EH (cell line): ENCODE measurements at places on chromosomes 1 and 21.

- DNase-seq, result no peak
Observed at GRCh38 chr1:175801979-175802378, 58.6 kb upstream of the TNR start.

- DNase-seq, result peak; percentile 57
Observed at GRCh38 chr1:177181631-177182291, 11.0 kb downstream of the BRINP2 start.

- no peak for DNase-seq
Observed at GRCh38 chr1:25989440-25990234, 8.2 kb downstream of the PAFAH2 start.

DNA sequence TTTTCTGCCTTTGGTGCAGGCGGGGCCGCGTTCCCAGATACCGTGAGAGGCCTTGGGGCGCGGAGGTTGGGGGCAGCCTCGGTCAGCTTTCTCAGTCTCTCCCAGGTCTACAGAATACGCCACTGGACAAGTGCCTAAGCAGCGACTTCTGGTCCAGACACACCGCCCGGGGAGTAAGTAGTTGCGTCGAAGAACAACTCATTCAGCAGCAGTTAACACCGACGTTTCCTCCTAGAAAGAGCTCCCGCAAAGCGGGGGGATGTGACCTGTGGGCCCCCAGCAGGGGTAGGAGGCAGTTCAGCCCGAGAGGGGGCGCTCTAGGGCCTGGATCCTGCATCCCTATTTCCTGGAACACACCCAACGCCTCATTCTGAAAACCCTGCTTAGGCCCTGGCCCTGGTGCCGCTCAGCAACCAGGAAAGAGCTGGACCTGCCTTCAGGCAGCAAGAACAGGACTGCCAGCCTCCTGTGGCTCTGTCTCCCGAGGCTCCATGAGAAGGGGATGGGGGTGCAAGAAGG lies 6.5 kb upstream of the BARHL2 start:
- peak; percentile 10 for DNase-seq

GRCh38 chr21:32930673-32931072 lies 95.1 kb upstream of the OLIG2 start:
- DNase-seq, result no peak

- peak; percentile 38 for DNase-seq
Observed at GRCh38 chr1:220775240-220775853, 11.4 kb upstream of the MTARC1 start.

GRCh38 chr21:44413566-44414290 lies 41.6 kb upstream of the LRRC3 start:
- no peak for DNase-seq

DNA sequence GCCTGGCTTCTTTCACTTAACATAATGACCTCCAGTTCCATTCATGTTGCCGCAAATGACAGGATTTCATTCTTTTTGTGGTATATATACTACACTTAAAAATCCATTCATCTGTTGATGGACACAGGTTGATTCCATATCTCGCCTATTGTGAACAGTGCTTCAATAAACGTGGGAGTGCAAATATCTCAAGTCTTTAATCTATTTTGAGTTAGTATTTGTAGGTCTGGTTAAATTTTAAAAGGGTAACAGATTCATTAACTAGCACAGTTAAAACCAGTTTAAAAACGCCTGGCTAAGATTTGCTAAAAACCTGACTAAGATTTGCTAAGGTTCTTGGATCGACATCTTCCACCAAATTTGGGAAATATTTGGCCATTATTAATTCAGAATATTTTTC lies 45.7 kb downstream of the CRB1 start:
- DNase-seq, result no peak

DNA sequence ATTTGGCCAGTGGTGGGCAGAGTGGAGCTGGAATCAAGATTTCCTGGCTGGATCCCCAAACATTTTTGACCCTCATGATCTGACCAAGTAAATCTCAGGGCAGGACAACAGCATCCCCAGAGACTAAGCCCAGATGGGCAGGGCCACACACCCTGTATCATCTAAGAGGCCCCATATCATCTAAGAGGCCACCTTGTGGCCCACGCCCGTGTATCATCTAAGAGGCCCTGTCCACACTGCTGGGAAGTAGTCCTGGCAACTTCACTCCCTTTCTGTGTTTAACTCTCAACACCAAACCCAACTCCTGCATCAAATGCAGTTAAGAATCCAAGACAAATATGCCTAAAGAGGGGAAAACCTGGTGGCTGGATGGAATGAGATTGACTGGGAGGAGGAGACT lies 81.6 kb upstream of the SSX2IP start:
- no peak for DNase-seq

GRCh38 chr1:205508227-205508714 lies 3.8 kb downstream of the CDK18 start:
- no peak for DNase-seq

DNA sequence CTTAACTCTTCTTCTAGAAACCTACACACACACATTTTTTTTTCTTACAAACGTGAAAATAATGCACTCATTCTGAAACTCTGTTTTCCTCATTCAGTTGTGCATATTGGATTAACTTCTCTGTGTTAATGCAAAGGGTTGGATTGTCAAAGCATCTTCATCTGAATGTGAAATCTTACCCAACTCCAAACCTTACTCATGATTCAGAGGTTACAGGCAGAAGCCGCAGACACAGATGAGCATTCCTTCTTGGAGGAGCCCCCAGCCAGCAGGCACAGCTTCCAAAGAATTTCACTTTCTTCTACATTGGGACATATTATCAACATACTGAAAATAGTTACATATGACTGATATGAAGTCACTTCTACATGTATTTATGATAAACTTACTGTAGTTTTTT lies 15.7 kb downstream of the PATJ start:
- peak; percentile 73 for DNase-seq

GRCh38 chr1:111894497-111894896 lies 95.0 kb downstream of the KCND3 start:
- no peak for DNase-seq

GRCh38 chr1:209879539-209879938 lies 51.8 kb downstream of the UTP25 start:
- DNase-seq, result no peak

DNA sequence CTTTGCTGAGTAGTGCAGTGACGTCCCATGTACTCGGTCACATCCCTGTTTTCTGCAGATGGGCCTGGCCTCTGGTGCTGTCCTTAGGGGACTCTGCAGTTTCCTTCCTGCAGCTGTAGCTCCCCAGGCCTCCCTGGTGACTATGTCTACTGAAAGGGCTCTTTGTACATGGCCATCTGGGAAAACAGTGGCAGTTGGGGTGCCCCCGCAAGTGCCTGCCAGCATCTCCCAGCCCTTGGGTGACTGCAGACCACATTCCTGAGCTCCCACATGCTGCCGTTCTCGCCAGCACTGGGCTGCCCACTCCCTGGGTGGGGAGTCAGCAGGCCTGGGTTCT lies 37.5 kb upstream of the KCNA10 start:
- DNase-seq, result no peak

DNA sequence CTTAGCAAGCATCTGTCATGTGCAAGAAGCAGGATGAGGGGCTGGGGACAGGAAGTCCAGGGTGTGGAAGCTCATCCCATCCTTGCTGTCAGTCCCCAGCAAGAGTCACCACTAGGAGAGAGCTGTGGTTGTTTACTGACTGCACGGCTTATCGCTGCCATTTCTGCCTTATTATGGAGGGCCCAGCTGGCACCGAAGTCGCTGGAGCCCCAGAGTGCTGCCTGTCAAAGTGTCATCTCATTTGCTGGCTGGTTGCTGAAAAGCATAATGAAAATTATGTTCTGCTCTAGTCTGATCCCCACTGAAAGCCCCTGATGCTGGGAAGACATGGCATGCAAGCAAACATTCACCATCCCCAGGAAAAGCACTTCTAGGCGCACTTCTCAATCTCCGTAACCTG lies 642.7 kb downstream of the NPHP4 start:
- no peak for DNase-seq

GRCh38 chr1:14380408-14380807 lies 218.1 kb upstream of the KAZN start:
- no peak for DNase-seq

DNA sequence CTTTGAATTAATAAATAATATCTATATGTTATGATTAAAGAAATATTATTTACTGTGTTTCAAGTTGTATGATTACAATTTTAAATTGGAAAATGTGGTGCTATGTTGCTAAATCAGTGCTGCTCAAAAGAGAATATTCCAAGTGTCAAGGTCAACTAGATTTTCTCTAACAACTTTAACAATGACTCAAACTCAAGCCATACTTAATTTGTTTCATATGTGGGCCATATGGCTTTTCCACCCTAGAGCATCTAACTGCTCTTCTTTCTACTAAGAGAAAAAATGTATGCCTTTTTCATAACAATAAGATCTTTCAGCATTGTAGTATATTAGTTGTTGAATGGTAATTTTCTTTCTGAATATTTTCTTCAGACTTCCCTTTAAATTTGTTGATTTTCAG lies 8.3 kb upstream of the SYT14 start:
- DNase-seq, result peak; percentile 25
